ENCODE measurements at places on chromosomes 11 and 22.
A peak's percentile ranks its signal among the peaks of the same experiment; 100 is the strongest.

DNA sequence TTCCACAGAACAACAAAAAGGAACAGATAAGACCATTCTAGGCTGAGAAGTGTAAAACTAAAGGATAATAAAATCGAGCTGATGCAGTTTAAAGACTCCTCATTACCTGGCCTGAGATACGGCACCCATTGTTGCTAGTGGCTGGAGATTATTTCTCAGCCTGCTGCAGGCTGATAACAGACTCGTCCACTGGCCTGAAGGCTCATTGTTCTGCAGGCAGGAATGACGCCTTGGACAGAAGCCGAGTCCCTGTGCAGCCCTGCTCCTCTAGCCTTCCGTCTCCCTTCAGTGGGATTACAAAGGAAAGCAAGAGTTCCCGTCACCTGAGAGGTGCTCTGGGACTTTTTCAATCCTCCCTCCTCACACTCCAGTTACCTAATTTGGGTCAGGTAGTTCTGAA, 1065.3 kb downstream of the OPCML start:
- no peak for DNase-seq

DNA sequence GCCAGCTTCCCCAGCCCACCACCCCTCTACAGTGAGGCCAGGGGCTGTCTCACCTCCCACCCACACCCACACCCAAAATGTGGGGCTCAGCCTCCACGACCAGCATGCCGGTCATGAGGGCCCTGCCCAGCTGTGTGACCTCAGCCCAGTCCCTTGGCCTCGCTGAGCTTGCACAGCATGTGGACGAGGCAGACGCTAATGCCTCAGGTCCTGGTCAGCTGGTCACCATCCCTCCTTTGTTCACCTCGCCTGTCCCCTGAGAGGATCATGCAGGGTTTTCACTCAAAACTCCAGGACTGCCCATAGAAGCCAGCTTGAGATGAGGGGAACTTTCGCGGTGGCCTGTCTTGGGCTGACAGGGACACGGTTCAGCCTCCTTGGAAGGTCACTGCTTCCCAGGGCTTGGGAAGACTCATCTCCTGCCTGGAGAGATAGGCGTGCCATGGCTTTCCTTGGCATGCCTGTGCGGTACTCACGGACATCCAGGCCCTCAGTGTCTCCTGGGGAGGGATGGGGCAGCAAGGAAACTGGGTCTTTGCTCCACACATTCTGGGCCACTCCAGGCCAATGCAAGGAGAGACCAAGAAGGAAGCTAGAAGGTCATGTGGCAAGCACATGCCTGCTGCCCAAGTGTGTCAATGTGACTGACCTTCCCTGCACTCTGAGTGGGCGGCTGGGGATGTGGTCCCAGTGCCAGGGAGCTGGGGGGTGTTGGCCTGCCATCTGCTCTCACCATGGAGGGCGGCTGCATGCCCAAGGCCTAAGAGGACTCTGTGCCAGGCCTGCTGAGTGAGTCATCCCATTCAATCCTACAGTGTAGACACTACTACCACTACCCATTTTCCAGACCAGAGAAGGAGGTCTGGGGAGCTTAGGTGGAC, 3.2 kb upstream of the RTN4R start:
- DNase-seq, result no peak

DNA sequence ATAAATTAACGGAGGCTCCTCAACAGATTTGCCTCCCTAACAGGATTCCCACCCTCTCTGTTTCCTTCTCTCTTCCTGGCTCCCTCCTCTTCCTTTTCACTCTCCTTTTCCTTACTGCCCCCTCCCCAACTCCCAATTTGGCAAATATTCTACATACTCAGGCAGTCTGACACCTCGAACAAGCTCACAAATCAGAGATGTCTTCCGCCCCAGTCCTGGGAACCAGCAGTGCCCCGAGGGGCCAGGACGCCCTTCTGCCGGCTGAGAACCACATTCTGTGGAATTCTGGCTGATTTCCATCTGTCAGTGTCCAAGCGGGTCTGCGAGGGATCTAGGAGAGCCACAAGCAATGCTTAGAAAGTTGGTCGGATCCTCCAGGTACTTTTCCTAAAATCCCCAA, 94.0 kb downstream of the NTM start:
- DNase-seq, result peak; percentile 14

GRCh38 chr22:48473202-48473601, 1354.5 kb downstream of the BRD1 start:
- no peak for DNase-seq

DNA sequence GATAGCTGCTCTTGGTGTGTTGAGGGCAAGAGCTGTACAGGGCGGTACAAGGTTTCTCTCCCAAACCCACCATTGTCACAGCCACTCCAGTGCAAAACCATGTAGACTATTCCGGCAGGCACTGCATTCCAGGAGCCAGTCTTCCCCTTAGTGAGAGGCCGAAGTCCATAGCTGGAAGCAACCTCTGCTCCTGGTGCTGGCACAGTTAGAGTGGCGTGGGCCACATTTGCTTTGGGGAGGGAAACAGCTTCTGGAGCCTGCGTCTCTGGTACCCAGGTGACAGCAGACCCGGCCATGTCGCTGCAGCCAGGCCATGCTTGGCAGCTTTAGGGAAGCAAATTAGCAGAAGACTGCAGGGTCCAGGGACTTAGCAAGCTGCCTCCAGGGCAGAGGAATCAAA, 788.0 kb downstream of the BRD1 start:
- DNase-seq, result no peak

DNA sequence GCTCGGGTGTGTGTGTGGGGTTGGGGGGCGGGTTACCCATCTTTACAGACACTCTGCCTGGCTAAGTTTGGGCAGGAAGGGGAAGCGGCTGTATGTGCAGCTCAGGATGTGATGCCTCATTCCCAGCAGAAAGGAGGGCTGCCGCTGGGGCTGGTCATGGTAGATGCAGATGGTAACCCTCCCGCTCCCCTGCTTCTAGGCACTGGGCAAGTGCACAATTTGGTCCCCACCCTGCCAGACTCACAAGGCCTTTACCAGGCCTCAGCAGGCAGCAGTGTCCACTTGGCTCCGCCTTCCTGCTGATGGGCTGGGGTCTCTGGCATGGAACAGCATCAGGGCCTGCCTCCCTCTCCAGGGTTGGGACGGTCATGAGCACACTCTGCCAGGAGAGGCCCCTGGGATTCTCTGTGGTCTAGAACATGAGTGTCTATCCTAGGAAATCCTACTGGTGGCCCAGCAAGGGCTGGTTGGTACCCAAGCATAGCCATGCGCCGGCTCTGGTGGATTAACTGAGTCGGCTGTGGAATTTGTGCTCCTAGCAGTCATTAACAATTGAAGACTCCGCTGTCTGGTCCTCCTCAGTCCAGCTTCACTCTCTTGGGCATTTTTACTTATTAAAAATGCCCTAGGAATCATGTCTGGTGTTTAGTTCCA, 4.2 kb downstream of the LMO1 start:
- DNase-seq, result no peak

DNA sequence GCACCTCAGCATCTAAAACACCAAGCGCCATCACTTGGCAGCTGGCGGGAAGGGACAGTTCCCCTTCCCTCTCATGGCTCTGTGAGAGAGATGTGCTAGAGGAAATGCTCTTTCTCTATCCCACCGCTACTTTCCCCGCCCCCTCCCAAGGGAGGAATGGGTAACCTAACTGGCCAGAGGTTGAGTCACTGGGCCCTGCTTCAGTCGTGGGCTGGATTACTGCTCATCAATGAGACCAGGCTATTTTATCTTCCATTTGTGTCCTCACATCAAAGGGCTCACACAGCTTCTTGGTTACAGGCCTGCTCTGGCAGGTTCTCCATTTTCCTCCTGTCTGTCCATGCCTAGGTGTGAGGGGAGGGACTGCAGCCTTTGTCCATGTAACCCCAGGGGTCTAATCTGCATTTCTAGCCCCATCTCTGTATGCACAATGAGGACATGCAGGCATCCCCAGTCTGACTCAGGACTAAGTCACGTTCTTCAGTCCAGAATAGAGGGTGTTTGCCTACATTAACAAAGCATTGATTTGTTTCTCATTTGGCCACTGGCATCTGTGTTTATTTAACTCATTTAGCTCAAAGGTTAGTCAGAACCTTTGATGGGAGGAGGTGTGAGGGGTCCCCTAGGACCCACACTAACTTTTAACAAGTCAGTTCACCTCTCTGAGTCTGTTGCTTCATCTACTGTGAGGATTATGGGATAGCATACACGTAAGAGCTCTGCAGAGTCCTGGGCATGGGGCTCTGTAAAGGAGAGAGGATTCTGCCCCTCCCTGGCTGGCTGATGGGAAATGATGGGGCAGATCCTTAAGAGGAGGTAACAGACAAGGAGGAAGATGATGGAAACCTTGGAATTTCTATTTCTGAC, 99.1 kb downstream of the XRRA1 start:
- DNase-seq, result no peak

GRCh38 chr22:27687984-27688545, 113.5 kb downstream of the MN1 start:
- no peak for DNase-seq

GRCh38 chr11:68914761-68915160, 11.1 kb downstream of the IGHMBP2 start:
- DNase-seq, result no peak

GRCh38 chr22:31211482-31211861, 626 bp upstream of the LIMK2 start:
- no peak for DNase-seq

GRCh38 chr11:62902932-62903331, 18.2 kb downstream of the CHRM1 start:
- no peak for DNase-seq

- no peak for DNase-seq
Measured at GRCh38 chr11:129215506-129216245, 23.6 kb upstream of the ARHGAP32 start.

GRCh38 chr11:21385669-21386440, 716.5 kb downstream of the NELL1 start:
- no peak for DNase-seq

DNA sequence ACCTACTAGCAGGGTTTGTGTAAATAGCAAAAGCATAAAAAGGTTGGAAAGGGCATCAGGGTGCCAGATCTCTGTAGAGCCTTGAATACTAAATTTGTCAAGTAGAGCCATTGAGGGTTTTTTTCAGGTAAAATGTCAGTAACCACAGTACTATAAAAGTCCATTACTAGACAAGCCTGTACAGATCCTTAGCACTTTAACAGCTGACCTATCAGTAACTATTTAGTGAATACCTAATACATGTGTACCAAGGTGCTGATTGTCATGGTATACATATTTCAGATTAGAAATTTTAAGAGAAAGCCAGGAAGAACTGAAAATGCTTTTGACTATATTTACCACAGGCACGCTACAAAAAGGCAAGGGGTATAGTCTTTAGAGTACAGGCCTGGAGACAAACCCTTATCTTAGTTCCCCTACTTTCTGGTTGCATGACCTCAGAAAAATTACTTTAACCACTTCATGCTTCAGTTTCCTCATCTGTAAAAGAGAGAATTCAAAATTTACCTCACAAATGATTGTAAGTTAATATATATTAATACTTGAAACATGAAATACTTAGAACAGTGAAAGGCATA, 57.9 kb downstream of the RAB38 start:
- no peak for DNase-seq
